ENCODE measurements at places on chromosomes 5 and 9.

- no peak for DNase-seq
Observed at GRCh38 chr5:7329712-7330111, 66.2 kb upstream of the ADCY2 start.

- DNase-seq, result no peak
Observed at GRCh38 chr5:132017316-132017715, 5.9 kb upstream of the ACSL6 start.

DNA sequence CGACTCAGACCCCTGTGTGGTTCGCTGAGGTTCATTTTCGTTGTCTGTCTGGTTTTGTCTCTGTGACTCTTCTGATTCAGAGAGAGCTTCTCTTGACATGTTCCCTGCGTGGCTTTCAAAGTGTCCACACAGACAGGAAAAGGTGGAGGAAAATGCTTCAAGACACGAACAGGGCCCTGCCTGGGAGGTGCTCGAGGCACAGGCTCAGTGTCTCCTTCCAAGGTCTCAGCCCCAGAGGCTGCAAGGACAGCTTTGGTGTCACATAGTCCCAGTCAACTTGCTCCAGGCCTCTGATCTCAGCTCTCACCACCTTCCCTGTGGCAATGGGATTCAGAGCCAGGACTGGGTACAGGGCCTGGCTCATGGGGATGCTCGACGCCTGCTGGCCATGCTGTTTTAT lies 51.6 kb upstream of the SARDH start:
- no peak for DNase-seq

DNA sequence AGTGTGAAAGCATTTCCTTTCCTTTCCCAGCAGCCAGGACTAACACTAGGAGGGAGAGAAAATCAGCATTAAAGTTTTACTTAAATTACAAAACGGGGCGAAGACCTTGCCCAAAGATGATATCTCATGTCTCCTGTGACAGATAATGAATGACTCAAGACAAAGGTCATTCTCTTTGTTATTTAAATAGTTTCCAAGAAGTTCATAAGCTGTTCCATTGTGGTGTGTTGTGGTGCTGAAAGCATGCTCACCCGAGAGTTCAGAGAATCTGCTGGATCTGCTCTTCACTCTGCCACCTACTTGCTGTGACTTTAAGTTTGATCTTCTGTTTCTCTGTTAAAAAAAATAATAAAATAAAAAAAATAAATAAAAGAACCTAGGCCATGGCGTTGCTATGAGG lies 265.9 kb upstream of the NR4A3 start:
- DNase-seq, result no peak

DNA sequence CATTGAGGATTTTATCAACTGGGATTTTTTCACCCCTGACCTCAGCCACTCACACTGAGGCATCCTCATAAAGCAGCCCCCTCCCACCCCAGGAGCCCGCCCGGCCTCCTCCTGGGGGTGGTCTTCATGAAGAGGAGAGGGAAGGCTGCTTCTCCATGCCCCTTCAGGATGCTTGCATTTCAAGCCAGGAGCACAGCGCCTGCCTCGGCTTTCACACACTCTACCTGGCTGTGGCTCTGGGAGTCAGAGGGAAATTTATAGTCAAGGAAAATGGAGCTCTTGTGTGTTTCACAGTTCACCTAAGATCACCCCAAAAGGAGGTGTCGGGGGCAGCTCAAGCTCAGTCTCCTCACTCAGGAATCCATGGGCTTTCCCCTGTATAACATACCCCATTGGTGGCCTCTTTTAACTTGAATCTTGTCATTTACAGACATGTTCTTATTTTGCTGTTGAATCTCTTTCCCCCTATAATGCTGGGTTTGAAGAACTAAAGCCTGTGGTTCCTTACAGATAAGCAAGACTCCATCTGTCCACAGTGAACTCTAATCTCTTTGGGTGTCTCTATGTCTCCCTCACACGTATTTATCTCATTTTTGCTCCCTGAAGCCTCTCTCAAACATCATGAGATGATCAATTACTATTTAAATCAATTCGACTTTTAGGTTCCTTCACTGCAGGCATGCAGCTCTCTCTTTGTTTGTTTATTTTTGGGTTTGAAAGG lies 22.6 kb upstream of the IQGAP2 start:
- no peak for DNase-seq

- DNase-seq, result no peak
Observed at GRCh38 chr5:96655506-96655905, 6.7 kb upstream of the CAST start.
